ENCODE measurements at places on chromosomes 4 and X.
A peak's percentile ranks its signal among the peaks of the same experiment; 100 is the strongest.

GRCh38 chr4:35649011-35649410 is 595.3 kb downstream of the ARAP2 start:
- DNase-seq = no peak

DNA sequence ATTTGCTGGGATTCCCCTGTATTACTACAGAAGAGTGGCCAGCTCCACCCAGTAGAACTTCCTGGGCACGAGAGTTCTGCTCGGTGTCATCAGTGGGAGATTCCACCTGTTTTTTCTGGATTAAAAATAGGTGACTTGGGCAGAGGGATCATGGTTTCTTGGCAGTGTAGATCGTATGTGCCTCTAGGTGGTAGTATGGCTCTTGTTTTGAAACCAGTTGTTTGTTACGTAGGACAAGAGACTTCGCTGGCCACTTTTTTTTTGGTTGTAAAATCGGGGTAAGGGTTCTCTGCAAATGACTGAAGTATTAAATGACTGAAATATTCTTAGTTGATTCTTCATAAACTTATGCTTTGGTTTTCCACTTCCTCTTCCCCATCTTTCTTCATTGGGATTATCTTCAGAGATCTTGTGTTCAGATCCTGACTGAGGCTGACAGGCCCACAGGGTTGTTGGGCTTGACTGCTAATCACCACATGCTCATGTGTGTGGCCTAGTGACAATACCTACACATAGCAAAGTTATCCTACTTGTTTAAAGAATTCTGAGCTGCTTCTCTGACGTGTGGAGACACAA is 43.8 kb upstream of the WDR1 start:
- peak; percentile 25 for DNase-seq

GRCh38 chr4:83128240-83128929 is 13.9 kb upstream of the PLAC8 start:
- DNase-seq = peak; percentile 91

- no peak for DNase-seq
These were observed 7.5 kb downstream of the SH3KBP1 start for GRCh38 chrX:19879735-19880378.

DNA sequence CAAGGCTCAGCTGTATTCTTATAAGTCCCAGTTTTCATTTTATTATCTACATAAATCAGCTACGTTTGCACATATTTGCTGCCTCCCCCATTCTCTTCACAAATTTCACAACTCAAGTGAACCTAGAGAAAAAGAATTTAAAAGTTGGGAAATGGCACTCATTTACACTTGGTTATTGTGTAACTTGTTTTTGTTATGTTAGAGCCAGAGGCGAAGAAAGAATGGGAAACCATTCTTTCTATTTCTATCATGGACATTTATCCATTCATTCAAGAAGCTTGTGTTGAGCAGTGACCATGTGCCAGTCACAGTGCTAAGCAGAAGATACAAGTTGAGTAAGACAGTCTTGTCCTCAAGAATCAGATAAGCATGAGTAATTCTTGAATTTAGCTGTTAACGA is 13.5 kb downstream of the LIAS start:
- DNase-seq = no peak

DNA sequence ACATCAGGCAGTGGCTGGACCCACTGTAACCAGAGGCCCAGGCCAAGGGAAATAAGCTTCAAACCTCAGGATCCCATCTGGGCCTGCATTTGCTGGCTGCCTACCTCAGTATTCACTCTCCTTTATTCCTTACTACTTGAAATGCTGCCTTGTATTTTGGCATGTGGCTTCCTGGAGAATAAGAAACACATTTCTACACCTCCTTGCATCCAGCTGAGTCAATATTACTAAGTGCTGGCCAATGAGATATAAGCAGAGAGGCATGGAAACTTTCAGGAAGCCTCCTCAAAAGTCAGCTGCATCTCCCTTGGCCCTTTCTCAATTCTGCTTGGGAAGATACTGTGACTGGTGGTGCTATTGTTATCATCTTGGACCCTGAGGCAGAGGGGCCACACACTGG is 59.8 kb upstream of the RELL1 start:
- no peak for DNase-seq

- DNase-seq = no peak
These were observed 1.3 kb upstream of the BCORL1 start for GRCh38 chrX:129981200-129981553.

DNA sequence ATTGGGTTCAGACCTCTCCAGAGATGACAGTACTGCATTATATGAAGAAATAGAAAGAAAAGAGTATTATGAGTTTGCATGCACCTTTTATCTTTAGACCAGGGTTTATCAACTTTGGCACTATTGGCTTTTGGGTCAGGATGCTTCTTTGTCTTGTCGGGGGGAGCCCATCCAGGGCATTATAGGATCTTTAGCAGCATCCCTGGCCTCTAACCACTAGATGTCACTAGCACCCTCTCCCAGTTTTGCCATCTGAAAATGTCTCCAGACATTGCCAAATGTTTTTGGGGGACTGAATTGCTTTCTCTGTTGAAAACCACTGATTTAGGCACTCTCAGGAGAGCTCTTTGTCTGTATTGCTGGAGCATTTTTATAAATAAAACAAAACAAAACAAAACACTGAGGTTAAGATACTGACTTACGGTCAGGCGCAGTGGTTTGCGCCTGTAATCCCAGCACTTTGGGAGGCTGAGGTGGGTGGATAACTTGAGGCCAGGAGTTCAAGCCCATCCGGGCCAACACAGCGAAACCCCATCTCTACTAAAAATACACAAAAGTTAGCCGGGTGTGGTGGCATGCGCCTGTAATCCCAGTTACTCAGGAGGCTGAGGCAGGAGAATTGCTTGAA is 23.6 kb downstream of the CA5B start:
- peak; percentile 31 for DNase-seq

DNA sequence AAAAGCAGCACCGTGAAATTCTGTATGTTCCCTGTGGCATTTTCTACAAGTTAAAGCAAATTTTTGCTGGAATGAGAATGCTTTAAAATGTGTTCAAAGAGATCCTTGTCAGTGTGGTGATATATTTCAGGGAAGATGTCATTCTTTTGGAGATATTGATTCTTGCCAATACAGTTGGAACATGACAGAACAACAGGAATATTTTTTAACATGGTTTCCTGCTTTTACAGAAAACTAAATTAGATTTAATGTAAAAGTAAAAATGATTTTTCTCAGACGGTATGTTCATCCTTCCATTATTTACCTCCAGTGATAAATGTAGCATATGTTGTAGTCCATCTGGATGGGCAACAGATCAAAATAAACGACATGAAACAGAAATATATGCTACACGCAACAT is 474.8 kb downstream of the TMA16 start:
- no peak for DNase-seq

DNA sequence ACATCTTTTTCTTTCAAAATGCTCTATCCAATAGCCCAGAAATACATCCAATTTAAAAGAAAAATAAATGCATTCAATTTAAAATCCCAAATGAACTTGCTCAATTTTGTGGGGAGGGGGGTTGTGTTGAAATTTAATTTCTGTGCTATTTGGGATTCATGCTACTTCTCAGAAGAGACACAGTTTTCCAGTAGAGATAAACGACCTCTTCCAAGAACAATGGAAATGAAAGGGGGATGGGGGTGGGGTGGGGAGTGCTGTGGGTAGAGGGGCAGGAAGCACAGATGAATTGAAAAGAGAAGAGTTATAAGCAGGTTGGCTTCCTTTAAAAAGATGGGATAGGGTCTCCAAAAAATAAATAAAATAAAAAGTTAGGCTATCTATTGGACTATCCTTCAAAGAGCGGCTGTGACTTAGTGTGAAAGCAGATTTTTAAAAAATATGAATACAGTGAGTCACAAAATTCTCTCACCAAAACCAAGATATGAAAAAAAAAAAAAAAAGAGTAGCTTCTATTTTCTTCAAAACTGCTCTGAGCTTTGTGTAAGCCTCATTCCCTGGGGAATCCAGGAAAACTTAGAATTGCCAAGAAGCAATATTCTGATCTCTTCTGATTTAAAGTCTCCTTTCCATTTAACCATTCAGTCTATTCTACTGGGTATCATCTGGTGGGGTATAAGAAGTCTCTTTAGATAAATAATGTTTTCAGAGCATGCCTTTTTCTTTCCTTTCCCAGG is 324.3 kb downstream of the PTTG2 start:
- DNase-seq = no peak

DNA sequence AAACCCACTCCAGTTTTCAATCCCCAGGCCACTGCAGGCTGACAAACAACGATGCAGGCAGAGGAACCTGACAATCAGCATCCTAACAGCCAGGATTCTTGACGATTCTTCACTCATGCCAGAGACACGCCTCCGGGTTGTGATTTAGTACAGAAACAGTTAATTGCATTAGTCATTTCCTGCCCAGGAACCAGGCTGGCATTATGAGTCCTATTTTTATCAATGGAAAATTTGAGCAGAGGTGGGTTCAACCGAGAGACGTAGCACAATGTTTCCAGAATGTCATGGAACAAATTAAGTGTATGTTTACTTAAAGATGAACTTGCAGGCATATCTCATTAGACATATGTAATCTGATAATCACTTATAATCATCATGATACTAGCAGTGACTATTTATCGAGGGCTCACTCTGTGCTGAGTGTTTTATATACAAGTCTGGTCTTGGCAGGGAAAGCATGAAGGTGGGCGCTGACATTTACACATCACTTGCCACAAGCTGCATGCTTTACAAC is 159.7 kb downstream of the NSUN7 start:
- peak; percentile 85 for DNase-seq

- DNase-seq = no peak
These were observed 18.7 kb upstream of the CXCL13 start for GRCh38 chr4:77586951-77587383.

GRCh38 chrX:140292961-140293360 is 211.9 kb downstream of the SOX3 start:
- DNase-seq = no peak

- no peak for DNase-seq
These were observed 34.2 kb downstream of the FAT1 start for GRCh38 chr4:186689476-186689875.

- DNase-seq = no peak
These were observed 1.6 kb downstream of the SCARB2 start for GRCh38 chr4:76211769-76212708.

- DNase-seq = peak; percentile 7
These were observed 3.5 kb upstream of the SAP30 start for GRCh38 chr4:173367285-173367684.

DNA sequence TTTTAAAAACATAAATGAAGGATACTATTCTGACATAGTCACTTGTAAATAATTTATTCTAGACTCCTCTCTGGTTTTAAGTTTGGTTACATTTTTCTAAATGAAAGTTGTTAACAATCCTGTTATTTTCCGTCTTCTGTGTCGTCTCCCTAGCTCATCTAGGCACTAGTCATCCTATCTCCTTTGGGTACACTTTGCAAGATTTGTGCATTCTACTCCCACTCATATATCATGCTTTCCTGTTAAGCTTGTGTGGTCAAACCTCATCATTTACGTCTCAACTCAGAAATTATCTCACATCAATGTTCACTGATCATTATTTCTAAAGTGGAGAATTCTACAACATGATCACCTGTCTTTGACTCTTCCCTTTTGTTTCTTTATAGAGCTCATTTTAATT is 658.7 kb downstream of the TLL1 start:
- DNase-seq = no peak

DNA sequence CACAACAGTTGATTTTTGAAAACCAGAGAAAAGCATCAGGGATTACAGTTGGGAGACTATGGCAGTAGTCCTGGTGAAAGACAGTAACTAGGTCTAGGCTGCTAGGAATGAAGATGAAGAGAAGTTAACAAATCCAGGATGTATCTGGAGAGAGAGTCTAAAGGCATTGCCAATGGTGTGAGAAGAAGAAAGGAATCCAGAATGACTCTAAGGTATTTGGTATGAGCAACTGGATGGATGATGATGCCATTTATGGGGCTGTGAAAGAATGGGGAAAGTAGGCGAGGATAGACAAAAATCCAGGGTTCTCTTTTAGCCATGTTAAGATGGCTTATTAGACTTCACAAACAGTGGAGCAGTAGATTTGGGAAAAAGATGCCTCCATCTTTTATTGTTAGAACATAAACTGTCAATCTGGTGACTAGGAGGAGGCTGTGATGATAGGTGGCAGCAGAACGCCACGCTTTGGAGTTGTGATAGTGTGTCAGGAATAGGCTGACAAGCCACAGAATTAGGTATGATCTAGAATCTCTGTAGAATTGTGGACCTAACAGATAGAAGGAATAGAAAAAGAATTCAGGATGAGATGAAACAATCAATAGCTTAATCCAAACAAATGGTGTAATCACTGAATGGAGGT is 27.3 kb upstream of the JADE1 start:
- DNase-seq = peak; percentile 5

DNA sequence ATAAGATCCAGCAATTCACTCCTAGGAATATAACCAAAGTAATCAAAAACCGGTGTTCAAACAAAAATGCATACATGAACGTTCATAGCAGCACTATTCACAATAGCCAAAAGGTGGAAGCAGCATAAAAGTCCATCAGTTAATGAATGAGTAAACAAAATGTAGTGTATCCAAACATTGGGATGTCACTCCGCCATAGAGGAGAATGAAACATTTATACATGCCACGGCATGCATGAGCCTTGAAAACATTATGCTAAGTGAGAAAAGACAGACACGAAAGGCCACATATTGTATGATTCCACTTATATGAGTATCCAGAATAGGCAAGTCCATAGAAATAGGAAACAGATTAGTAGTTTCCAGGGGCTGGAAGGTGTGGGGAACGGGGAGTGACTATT is 11.0 kb upstream of the PDLIM3 start:
- DNase-seq = no peak

- no peak for DNase-seq
These were observed 9.7 kb downstream of the GRIPAP1 start for GRCh38 chrX:48992341-48992740.

DNA sequence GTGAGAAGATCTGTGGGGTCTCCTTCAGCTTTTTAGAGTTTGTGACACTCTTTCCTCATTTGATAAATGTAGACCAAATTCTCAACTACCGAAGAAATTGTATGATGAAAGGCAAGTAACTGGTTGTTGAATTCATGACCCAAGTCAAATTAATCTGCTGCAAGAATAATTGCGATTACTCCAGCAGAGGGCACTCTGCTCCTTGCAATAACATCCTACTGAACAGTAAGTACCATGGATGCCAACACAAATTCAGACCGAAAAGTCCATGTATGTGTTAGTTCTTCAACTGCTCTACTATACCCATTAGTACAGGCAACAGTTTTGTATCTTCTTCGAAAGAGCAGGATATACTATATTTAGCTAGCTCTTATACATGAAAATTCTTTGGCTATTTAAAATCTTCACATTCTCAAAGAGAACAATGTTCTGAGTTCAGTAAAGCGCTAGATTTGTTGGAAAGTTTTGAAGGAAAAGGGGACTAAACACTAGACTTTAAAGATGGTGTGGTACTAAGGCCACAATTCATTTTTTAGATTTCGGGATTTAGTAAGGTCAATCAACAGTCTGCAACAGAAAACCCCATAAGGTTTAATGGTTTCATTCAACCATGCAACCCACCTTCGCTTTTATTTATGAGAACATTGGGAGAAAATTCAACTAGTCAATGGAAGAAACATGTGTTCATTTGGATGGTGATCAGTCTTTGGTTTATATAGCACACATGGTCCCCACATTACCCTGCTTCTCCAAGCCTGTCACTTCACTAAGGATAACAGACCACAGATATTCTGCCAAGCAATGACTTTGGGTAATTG is 105.4 kb upstream of the TBC1D9 start:
- DNase-seq = peak; percentile 78

GRCh38 chrX:106802063-106802387 is 448 bp upstream of the TBC1D8B start:
- DNase-seq = no peak

GRCh38 chr4:95092766-95093165 is 335.0 kb downstream of the BMPR1B start:
- DNase-seq = no peak

- no peak for DNase-seq
These were observed 438.1 kb downstream of the GBA3 start for GRCh38 chr4:23130845-23131244.
